ENCODE measurements at places on chromosomes 13 and 19.

DNA sequence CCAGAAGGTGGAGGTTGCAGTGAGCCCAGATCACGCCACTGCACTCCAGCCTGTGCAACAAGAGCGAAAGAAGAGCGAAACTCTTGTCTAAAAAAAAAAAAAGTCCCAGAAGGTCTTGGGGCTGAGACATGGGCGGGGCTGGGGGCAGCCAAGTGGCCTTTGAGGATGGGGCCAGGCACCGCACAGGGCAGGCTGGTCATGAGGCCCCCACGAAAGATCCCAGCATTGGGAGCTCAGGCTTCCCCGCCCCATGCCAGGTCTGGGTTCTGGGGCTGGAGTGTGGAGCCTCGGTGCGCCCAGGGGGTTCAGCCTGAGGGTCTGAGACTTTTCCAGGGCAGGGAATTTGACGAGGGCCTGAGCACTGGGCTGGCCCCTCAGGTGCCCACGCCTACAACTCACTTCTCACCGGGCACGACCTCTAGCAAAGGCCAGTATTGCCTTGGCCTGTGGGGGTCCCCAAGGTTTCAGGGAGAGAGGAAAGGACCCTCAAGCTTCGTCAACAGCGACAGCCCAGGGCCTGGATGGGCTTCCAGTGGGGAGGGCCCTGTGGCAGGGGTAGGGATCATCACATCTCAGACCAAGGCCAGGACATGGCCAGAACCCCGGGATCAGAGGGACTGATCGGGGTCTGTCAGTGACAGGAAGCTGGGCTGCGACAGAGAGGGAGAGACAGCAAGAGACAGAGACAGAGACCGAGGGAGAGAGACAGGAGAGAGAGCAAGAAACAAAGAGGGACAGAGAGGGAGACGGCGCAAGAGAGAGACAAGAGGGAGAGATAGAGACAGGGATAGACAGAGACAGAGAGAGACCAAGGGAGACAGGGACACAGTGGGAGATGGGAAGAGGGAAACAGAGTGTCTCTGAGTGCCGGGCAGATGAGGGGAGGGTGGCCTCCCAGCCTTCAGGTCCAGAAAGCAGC, 7.5 kb upstream of the MEX3D start:
- H3K4me1 ChIP-seq = no peaks in the 10 kb centered on the region
- no peak for DNase-seq
- H3K4me3 ChIP-seq = no peak overlapping the region
- H3K36me3 ChIP-seq = peaks cover 57% of the 10 kb centered on the region
- H3K27me3 ChIP-seq = no peaks in the 10 kb centered on the region
- no peak overlapping the region for H3K27ac ChIP-seq

GRCh38 chr19:1357531-1358109, 26.1 kb upstream of the NDUFS7 start:
- no peaks in the 10 kb centered on the region for H3K4me1 ChIP-seq
- peaks cover 44% of the 10 kb centered on the region for H3K36me3 ChIP-seq
- DNase-seq = no peak
- no peak overlapping the region for H3K27ac ChIP-seq
- no peak overlapping the region for H3K4me3 ChIP-seq
- H3K27me3 ChIP-seq = no peaks in the 10 kb centered on the region

DNA sequence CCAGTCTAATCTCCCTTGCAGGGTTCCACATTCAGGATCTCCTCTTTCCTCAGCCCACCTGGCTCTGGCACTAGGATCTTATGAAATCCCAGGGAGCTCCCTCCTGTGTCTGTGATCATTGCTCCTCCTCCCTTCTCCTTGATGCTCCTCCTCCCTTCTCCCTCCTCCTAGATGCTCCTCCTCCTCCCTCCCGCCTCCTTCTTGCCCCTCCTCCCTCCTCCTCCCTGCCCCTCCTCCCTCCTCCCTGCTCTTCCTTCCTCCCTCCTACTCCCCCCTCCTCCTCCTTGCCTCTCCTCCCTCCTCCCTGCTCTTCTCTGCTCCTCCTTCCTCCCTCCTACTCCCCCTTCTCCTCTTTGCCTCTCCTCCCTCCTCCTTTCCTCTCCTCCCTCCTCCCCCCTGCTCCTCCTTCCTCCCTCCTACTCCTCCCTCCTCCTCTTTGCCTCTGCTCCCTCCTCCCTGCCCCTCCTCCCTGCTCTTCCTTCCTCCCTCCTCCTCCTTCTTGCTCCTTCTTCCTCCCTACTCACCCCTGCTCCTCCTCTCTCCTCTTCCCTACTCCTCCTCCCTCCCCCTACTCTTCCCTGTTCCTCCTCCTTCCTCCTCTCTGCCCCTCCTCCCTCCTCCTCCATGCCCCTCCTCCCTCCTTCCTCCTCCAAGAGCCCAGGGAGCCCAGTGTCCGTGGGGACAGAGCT, 14.9 kb upstream of the ZBTB7A start:
- no peak overlapping the region for H3K27ac ChIP-seq
- H3K4me1 ChIP-seq = peaks cover 27% of the 10 kb centered on the region
- H3K4me3 ChIP-seq = no peak overlapping the region
- DNase-seq = no peak
- peaks cover 4% of the 10 kb centered on the region for H3K36me3 ChIP-seq

- H3K27ac ChIP-seq = no peak overlapping the region
- no peaks in the 10 kb centered on the region for H3K4me1 ChIP-seq
- no peak for DNase-seq
- no peak overlapping the region for H3K4me3 ChIP-seq
- no peaks in the 10 kb centered on the region for H3K27me3 ChIP-seq
Measured at GRCh38 chr13:66974174-66974573, 256.0 kb downstream of the PCDH9 start.

- H3K27ac ChIP-seq = no peak overlapping the region
- H3K4me3 ChIP-seq = no peak overlapping the region
- H3K27me3 ChIP-seq = no peaks in the 10 kb centered on the region
- no peak for DNase-seq
- no peaks in the 10 kb centered on the region for H3K4me1 ChIP-seq
Measured at GRCh38 chr19:38557205-38557799, 60.5 kb downstream of the MAP4K1 start.

All from small intestine (tissue), 16 donors.